ENCODE measurements at places on chromosomes 5 and 9. TPM values are rescaled to one million over a fixed set of nuclear protein-coding genes. Genes with fewer than 3 reads are reported as not detected.

Gene C5
- 9.3 TPM for total RNA-seq

DNA sequence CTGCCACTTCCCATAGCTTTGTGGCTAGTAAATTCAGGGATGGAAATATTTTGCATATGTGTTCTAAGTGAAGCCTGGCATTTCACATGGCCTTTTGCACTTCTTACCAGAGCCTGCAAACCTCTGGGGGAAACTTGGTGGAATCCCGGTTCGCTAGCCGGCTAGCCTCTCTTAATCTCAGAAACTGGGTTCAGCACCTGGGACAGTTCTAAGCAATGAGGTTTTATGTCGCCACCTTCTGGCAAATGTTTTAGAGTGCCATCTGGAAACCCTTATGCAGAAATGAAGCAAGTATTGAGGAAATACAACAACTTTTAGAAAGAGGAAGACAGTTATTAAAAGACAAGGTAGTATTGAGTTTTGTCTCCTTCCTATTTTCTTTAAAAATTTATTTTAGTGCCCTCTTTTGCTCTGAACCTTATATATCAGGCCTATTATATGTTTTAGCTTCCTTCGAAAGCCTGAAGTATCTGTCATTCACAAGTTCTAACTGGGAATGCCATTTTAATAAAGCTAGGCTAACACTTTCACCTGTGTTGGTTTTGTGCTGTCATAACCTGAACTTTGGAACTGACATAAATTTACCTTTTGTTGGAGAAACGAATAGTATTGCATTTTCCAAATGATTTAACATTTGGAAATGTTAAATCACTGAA, 963 bp upstream of the HTR1A start:
- H3K4me3 ChIP-seq = no peak overlapping the region
- DNase-seq = peak; percentile 82
- H3K36me3 ChIP-seq = no peaks in the 10 kb centered on the region

- H3K4me1 ChIP-seq = peaks cover 3% of the 10 kb centered on the region
- no peaks in the 10 kb centered on the region for H3K27me3 ChIP-seq
- H3K36me3 ChIP-seq = peaks cover 17% of the 10 kb centered on the region
- H3K27ac ChIP-seq = no peak overlapping the region
Observed at GRCh38 chr5:160427607-160428006, 6.0 kb downstream of the PTTG1 start.

GRCh38 chr9:91755761-91756509, 194.1 kb downstream of the ROR2 start:
- DNase-seq = no peak
- H3K4me3 ChIP-seq = no peak overlapping the region
- no peak overlapping the region for H3K27ac ChIP-seq
- H3K27me3 ChIP-seq = peaks cover 2% of the 10 kb centered on the region

DNA sequence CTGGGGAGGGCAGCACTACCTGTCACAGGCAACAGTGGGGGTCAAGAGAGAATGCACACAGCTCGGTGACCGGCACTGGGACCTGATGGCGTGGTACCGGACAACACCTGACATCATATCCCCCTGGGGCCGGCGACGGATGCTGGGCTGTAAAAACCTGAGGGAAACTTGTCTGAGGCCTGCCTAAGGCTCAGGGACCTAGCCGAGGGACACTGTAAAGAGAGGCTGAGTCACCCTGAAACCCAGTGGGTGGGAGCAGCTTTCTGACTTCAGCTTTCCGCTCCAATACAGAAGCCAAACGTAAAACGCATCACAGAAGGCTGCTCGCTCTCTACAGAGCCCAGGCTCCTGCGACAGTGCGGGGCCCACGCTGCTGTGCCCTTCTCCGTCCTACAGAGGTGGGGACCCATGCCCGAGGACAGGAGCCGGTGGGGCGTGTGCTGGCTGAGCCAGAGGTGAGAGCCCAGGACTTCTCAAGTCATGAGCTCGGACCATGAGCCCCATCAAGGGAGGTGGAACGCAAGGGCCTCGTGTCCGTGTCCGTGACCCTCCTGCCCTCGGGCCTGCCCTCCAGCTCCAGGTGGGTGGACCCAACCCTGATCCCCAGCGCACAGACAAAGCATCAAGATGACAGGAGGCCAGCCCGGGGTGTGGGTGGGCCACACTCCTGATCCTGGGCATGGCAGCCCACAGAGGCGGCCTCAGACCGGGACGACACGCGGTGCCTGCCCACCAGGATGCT, 5.3 kb downstream of the RALGDS start:
- H3K4me3 ChIP-seq = no peak overlapping the region
- H3K4me1 ChIP-seq = peaks cover 85% of the 10 kb centered on the region
- H3K27me3 ChIP-seq = peaks cover 2% of the 10 kb centered on the region
- peaks cover 26% of the 10 kb centered on the region for H3K36me3 ChIP-seq

GRCh38 chr5:147565524-147565923, 55.7 kb upstream of the DPYSL3 start:
- no peak for DNase-seq
- H3K27ac ChIP-seq = no peak overlapping the region
- no peaks in the 10 kb centered on the region for H3K27me3 ChIP-seq
- H3K4me1 ChIP-seq = peaks cover 5% of the 10 kb centered on the region
- no peak overlapping the region for H3K4me3 ChIP-seq

DNA sequence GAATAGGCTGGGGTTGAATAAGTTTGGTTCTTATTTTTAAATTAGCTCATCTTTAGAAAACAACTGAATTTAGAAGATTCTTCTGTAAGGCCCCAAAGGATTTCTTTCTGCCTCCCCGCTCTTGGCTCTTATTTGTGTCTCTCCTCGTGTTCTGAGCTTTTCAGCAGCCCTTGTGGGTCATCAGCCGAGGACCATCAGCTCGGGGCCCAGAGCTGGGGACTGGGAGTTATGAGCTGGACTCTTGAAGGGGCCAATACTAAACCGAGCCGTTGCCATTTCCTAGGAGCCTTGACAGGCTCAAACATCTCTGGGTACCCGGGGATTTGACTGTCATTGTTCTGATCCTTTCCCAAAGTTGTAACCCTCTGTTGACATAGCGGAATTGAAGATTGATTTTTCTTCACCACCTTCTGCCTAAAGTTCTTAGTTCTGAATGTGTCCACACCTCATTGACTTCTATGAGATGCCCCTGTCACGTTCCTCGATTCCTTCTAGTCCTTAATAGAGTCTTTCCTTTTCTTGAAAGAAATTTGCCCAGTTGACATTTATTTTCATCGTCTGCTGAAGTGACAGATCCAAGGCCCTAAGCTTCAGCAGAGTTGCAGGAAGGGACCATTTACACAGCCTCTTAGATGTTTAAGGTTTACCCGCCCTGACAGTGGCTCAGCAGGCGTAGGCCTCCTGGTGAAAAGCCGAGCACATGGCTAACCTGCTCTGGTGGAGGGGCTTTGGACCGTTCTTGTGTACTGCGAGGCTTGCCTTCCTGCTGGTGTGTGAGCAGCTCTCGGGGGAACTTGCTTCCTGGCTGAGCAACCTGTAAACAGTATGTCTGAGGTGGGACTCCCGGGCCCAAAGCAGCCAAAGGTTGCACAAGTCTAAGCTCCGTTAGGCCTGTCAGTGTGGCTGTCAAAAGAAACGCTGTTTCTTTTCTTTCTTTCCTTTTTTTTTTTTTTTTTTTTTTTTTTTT, 24.0 kb downstream of the ABL1 start:
- peak overlapping the region; percentile 81 for H3K27ac ChIP-seq
- peak; percentile 81 for DNase-seq
- H3K4me3 ChIP-seq = no peak overlapping the region
- peaks cover 57% of the 10 kb centered on the region for H3K36me3 ChIP-seq

DNA sequence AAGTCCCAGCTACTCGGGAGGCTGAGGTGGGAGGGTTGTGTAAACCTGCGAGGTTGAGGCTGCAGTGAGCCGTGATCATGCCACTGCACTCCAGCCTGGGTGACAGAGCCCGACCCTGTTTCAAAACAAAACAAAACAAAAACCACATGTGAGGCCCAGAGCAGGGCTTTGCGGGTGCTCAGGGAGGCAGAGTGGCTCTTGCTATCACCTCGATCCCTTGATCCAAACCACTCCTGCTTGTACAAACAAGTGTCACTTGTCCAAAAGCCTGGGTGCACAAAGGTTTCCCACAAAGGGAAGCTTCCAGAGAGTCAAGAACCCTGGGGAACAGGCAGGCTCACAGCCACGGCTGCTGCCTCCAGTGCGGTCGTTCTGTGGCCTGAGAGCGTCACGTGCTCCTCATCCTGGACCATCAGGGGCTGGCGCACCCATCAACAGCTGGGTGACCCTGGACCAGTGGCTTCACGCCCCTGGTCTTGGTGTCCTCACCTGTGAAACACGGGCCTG, 162.7 kb downstream of the C9orf50 start:
- no peaks in the 10 kb centered on the region for H3K27me3 ChIP-seq
- H3K4me1 ChIP-seq = peaks cover 51% of the 10 kb centered on the region
- no peak overlapping the region for H3K4me3 ChIP-seq
- H3K36me3 ChIP-seq = no peaks in the 10 kb centered on the region

- no peaks in the 10 kb centered on the region for H3K4me1 ChIP-seq
- H3K36me3 ChIP-seq = no peaks in the 10 kb centered on the region
- DNase-seq = no peak
- no peaks in the 10 kb centered on the region for H3K27me3 ChIP-seq
- no peak overlapping the region for H3K4me3 ChIP-seq
- no peak overlapping the region for H3K27ac ChIP-seq
Observed at GRCh38 chr5:131282235-131282634, 18.4 kb downstream of the CDC42SE2 start.

DNA sequence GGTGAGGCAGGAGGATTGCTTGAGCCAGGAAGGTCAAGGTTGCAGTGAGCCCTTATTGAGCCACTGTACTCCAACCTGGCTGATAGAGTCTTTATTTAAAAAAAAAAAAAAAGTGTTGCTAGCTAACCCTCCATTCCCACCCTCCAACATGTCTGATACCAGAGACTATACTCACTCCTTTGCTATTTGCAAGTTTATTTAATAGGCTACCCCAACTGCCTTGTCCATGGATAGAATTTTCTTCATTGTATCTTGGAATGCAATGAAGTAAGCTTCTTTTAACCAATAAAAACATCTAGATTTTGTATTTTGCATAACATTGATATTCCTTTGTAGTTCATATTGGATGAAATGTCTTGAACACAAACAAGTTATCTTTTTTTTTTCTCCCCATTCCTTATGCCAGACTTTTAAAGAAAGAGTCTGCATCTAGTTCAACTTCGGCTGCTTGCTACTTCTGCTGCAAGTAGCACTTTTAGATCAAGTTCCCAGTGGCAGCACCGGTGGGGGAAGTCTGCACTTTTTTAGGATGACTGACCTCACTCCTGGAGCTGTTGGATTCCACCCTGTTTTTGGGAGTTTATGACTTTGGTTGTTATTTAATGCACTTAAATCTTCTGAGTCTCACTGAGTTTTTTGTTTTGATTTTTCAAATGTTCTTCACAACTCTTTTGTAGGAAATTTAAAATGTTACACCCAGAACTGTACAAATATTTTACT, 112.5 kb downstream of the UHRF2 start:
- H3K27ac ChIP-seq = no peak overlapping the region
- H3K4me1 ChIP-seq = no peaks in the 10 kb centered on the region
- H3K4me3 ChIP-seq = no peak overlapping the region
- no peak for DNase-seq

GRCh38 chr5:113145757-113146387, 169.3 kb downstream of the DCP2 start:
- H3K27me3 ChIP-seq = no peaks in the 10 kb centered on the region
- no peaks in the 10 kb centered on the region for H3K36me3 ChIP-seq
- H3K4me1 ChIP-seq = peaks cover 3% of the 10 kb centered on the region

Gene CNTFR
- total RNA-seq = 22.1 TPM

GRCh38 chr5:179345183-179345432, 153 bp downstream of the ADAMTS2 start:
- H3K4me1 ChIP-seq = peaks cover 30% of the 10 kb centered on the region
- H3K4me3 ChIP-seq = peak overlapping the region; percentile 64
- H3K27me3 ChIP-seq = peaks cover 71% of the 10 kb centered on the region
- H3K36me3 ChIP-seq = no peaks in the 10 kb centered on the region

GRCh38 chr5:178416919-178417318, 173.3 kb downstream of the COL23A1 start:
- no peaks in the 10 kb centered on the region for H3K36me3 ChIP-seq
- H3K4me3 ChIP-seq = no peak overlapping the region
- H3K4me1 ChIP-seq = no peaks in the 10 kb centered on the region
- H3K27me3 ChIP-seq = peaks cover 21% of the 10 kb centered on the region
